Activated CD8-positive, alpha-beta T cell treated with anti-CD3 and anti-CD28 coated beads, Interleukin-2, amount 10 ng/mL, durations not matched to agents 7 days and 5 days (primary cell): ENCODE measurements at places on chromosomes 16 and 17. TPM values are rescaled to one million over a fixed set of nuclear protein-coding genes. Genes with fewer than 3 reads are reported as not detected.
A peak's percentile ranks its signal among the peaks of the same experiment; 100 is the strongest.

The CDH16 gene
- not detected for total RNA-seq

GRCh38 chr17:36074365-36074764 is 10.3 kb downstream of the CCL18 start:
- peaks cover 13% of the 10 kb centered on the region for H3K27me3 ChIP-seq
- H3K36me3 ChIP-seq = no peaks in the 10 kb centered on the region

- no peak overlapping the region for H3K4me3 ChIP-seq
- peak overlapping the region; percentile 30 for H3K27ac ChIP-seq
- H3K4me1 ChIP-seq = peaks cover 32% of the 10 kb centered on the region
- no peak for DNase-seq
- H3K27me3 ChIP-seq = no peaks in the 10 kb centered on the region
These were observed 97.8 kb downstream of the CLEC16A start for GRCh38 chr16:11042191-11042590.

- H3K4me3 ChIP-seq = no peak overlapping the region
- H3K36me3 ChIP-seq = no peaks in the 10 kb centered on the region
- DNase-seq = no peak
- H3K4me1 ChIP-seq = no peaks in the 10 kb centered on the region
- H3K27ac ChIP-seq = no peak overlapping the region
- H3K27me3 ChIP-seq = no peaks in the 10 kb centered on the region
These were observed 108.3 kb upstream of the GPR139 start for GRCh38 chr16:20181949-20182348.
